ENCODE measurements at places on chromosomes 4 and X.

DNA sequence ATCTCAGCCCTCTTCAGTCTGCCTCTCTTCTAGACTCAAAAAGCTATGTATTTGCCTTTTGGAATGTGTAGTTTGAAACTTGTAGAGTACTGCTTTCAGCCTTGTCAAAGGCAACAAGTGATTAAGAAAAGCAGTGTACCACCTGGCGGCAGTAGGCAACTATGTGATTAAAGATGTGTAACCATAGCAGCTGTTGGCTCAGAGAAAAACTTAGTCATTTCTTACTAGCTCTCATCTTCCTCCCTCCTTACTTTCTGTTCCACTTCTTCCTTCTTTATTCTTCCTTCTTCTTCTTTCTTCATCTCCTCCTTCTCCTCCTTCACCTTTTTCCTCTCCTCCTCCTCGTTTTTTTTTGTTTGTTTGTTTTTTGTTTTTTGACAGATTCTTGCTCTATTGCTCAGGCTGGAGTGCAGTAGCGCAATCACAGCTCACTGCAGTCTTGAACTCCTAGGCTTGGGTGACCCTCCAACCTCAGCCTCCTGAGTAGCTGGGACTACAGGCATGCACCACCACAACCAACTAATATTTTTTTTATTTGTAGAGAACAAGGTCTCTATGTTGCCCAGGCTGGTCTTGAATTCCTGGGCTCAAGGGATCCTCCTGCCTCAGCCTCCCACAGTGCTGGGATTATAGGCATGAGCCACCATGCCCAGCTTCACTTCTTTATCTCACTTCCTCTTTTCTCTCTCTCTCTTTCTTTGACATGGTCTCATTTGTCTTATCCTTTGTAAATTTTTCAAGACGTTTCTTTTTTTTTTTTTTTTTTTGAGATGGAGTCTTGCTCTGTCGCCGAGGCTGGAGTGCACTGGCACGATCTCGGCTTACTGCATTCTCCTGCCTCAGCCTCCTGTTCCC is 32.6 kb downstream of the ABHD18 start:
- no peak for DNase-seq

DNA sequence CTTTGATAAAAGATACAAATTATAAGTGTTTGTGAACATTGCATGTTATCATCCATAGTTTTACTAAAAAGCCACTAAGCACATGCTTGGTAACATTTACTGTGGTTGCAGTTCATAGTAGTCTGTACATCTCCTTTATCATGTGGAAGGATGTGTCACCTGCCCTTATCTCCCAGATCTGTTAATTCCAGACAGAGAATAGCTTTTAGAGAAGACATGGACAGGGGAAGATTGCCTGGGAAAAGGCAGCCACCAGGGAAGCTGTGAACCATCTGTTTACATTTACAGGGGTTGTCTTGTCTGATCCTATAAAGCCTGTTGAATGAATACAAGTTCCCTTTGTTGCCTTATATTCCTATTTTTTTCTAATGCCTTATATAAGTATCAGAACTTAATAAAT is 396.0 kb downstream of the FAT4 start:
- no peak for DNase-seq

GRCh38 chr4:105208561-105208960 is 61.9 kb downstream of the TET2 start:
- DNase-seq: no peak

- no peak for DNase-seq
Observed at GRCh38 chrX:93791304-93791703, 117.3 kb downstream of the FAM133A start.

DNA sequence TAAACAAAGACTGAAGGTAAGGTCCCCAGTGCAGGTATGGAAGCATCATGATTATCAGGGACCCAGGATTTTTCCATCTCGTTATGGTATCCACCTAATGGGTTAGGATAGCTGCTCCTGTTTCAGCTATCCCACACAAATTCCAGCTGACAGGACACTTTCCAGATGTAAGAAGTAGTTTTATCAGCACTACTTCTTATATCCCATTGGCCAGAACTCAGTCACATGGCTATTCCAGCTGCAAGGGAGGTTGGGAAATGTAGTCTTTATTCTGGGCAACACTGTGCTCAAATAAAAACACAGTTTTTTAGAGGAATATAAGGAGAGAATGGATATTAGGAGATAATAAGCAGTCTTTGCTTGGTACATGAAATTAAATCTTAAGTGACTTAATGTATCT is 96.7 kb downstream of the SRPX start:
- DNase-seq: no peak

DNA sequence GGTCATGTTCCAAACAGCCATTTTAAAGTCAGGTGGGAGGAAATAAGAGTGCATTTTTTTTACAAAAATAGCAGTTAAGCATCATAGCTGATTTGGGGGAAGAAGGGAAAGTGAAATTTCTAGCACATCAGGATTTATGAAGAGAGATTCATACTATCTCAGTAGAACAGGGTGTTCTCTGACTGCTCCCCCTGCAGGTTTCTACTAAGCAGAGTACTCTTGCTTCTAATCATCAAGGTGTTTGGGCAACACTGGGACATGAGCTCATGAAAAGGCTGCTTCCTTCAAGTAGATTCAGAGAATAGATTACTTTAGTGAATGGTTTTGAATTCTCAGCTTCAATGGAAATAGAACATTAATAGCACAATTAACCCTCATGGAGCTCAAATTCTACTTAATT is 591.4 kb upstream of the PCDH10 start:
- no peak for DNase-seq

- no peak for DNase-seq
Observed at GRCh38 chr4:87309625-87310024, 13.1 kb downstream of the HSD17B13 start.

- no peak for DNase-seq
Observed at GRCh38 chr4:52863324-52863723, 1.2 kb downstream of the RASL11B start.

DNA sequence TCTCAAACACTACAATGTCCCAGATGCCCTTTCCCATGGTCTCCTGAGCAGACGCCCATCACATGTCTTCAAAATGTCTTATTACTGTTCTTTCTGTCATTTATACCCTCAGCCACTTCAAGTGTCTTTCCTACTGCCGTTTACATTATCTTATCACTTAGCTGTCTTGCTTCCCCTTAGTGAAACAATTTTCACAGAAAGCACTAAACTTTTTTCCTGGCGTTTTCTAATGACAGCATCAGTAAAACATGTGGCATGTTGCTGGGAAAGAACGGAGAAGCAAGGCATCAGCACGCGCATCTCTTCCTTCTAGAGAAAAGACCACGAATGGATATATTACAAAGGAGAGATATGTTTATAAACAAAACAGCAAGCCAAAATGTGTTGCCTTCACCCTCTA is 189.7 kb upstream of the SLIT2 start:
- no peak for DNase-seq

DNA sequence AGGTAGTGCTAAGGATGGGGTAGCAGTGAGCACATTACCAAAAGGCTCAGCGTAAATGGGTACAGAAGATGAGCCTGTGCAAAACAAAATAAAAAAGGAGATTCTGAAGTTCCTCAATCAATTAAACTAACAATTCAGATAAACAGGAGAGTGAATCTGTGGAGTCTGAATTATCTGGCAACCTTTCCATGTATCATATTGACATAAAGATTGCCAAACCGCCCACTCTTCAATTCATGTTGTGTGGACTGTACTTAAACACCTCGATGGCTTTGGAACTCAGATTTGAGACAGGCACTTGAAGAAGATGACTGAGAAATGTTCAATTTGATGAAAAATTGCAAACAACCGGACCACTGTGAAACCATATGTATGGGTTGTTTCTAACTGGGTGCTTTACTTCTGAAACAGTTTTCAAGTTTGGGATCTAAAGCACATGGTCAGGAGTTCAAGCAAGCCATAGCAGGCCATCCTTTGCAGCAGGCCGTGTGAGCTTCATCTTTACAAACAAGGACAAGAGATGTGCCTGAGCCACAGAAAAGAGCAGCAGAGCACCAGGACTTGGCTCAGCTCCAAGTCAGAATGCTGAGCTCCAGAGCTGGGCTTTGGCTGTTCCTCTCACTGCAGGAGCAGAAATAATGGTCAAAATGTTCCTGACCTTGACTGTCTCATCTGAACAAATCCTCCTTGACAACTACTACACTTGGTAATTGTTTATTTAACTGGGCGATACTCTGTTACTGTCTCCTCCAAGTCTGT is 108.1 kb downstream of the MGST2 start:
- DNase-seq: no peak

DNA sequence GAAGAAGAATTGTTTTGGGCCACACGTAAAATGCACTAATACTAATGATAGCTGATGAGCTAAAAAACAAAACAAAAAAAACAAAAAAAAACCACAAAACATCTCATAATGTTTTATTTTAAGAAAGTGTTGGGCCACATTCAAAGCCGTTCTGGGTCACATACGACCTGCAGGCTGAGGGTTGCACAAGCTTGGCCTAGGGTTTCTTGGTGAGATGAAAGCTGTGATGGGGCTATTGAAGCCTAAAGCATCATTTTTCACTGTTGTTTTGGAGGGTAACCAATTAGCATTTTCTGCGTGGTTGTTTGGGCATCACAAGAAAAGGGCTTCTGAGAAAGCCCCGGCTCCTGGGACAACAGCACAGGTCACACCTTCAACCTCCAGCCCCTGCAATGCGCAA is 42.5 kb upstream of the ZNF157 start:
- no peak for DNase-seq

DNA sequence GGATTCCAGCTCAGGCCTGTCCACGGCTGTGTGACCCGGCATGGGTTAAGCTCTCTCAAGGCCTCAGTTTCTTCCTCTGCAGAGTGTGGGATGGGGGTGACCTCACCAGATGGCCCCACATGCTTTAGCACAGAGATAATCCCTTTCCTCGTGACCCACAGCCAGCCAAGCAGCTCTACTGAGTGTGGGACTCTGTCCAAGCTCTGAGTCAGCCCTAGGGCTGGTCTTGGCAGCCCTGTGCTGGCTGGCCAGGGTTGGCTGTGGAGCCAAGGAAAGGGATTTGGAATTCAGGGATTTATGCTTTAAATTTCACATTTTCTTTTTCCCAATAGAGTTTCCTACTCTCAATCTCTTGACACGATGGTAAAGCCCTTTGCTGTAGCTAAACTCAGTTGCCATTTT is 19.7 kb upstream of the SPON2 start:
- DNase-seq: peak; percentile 48

DNA sequence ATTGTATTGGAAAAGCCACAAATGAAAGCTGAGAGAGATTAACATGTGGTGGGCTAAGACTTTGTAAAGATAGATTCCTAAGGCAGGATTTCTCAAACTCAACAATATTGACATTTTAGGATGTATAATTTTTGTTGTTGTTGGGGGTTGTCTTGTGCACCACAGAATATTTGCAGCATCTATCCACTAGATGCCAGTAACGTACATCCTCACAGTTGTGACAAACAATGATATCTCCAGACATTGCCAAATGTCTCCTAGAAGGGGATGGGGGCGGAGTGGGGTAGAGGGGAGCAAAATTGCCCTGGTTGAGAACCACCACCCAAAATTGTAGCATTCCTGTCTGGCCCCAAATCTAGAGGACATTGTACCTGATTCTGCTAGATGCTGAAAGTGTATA is 14.7 kb upstream of the CBR4 start:
- DNase-seq: no peak

DNA sequence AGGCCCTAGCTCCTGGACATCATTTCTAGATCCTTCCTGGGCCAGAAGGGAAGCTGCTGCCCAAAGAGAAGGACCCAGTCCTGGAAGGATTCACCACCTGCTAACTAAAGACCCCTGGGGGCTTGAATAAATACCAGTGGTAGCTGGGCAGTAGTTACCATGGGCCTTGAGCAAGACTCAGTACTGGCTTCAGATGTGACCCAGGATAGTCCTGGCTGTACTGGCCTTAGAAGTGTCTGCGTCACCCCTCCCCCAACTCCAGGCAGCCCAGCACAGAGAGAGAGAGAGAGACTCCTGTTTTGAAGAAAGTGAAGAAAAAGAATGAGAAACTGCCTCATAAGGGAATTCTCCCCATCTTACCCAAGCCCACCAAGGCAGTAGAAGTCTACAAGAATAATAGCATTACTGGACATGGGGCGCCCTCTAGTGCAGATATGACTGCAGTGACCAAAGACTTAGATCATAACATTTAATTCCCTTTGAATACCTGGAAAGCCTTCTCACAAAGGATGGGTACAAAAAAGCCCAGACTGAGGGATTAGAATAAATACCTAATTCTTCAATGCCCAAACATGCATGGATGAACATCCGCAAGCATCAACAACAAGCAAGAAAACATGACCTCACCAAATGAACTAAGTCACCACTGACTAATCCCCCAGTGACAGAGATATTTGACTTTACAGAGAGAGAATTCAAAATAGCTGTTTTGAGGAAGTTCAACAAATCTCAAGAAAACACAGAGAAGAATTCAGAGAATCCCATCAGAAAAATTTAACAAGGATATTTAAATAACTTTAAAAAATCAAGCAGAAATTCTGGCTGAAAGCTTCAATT is 171.8 kb downstream of the HNRNPD start:
- DNase-seq: no peak

- no peak for DNase-seq
Observed at GRCh38 chr4:128332081-128332480, 44.5 kb upstream of the PGRMC2 start.

GRCh38 chrX:84064164-84064563 is 123.8 kb downstream of the RPS6KA6 start:
- no peak for DNase-seq

DNA sequence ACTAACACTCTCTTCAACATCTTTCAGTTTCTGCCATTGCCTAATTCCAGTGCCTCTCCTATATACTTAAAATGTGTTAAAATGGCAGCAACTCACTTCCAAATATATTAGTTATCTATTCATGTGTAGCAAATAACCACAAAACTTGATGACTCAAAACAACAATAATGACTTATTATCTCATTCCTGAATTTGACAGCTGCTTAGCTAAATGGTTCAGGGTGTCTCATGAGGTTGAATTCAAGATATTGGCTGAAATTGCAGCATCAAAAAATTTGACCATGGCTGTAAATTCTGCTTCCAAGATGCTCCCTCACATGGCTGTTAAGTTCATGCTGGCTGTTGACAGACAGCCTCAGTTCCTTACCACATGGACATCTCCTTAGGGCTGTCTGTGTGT is 25.3 kb downstream of the PITX2 start:
- DNase-seq: no peak

DNA sequence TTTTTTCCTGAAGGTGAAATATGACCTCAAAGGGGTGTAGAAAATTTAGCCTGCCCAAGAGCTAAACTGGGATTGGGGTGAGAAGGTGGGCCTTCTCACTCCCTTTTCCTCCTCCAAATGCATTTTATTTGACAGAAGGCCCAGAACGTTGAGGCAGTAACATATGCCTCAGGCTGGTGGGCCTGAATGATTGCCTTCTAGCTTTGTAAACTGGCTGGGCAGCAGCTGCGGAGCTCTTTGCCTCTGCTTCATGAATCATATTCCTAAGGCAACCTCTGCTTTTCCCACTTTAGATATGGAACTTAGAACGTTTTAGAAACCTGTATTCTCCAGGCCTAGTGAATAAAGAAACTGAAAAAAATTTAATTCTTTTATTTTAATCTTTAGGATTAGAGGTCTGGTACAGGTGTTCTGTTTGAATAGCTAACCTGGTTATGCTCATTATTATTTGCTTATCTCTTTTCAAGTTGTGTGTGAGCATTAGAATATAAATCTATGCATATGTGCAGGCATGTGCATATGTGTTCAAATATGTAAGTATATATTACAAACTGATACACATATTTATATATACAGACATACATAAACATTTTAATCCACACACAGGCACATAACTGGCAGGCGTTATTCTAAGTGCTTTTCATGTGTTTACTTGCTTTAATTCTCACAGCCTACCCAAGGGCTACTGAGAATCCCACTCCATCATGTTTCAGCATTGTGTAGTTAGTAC is 11.5 kb downstream of the PRDM8 start:
- no peak for DNase-seq

- no peak for DNase-seq
Observed at GRCh38 chr4:78569306-78569821, 17.8 kb downstream of the ANXA3 start.
